ENCODE measurements at places on chromosomes 2 and 18.

DNA sequence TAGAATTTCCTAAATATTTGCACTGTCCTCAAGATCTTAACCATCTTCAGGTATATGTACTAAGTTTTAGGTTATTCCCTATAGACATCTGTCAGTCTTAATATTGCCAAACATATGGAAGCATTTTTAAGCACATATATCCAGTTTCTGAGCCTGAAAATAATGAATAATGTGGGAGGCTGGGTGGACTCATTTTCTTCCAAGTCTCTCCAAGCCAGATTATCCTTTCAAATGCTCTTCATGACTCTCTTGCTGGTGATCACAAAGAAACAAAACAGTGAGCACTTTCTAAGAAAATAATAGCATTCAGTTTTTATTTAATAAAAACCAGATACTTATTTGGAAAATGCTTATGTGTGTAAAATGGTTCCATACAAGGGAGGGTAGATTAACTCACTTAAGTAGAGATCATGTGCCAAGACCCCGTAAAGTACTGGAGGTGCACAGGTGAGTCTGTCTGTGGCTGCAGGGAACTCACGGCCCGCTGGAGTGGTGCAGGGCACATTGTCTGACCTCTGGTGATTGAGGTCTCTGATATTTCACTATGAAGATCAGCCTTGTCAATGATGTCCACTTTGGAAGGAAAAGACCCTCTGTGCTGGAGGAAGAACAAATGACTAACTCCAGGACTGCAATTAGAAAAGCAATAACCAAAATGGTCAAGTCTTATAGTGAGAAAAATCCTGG, 161.6 kb downstream of the TMEM18 start:
- no peak for DNase-seq

DNA sequence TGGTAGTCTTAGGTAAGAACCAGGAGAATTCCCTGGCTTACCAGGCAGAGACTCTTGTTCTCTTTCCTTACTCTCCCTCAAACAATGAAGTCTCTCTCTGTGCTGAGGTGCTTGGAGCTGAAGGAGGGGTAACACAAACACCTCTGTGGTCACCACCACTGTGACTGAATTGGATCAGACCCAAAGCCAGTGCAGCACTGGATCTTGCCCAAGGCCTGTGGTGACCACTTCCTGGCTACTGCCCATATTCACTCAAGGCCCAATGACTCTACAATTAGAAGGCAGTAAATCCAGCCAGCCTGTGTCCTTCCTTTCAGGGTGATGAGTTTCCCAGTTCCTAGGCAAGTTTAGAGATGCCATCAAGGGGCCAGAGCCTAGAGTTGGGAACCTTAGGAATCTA, 706.8 kb downstream of the SLC4A3 start:
- no peak for DNase-seq

- no peak for DNase-seq
These were observed 227.2 kb upstream of the KLHL29 start for GRCh38 chr2:23157812-23158211.

DNA sequence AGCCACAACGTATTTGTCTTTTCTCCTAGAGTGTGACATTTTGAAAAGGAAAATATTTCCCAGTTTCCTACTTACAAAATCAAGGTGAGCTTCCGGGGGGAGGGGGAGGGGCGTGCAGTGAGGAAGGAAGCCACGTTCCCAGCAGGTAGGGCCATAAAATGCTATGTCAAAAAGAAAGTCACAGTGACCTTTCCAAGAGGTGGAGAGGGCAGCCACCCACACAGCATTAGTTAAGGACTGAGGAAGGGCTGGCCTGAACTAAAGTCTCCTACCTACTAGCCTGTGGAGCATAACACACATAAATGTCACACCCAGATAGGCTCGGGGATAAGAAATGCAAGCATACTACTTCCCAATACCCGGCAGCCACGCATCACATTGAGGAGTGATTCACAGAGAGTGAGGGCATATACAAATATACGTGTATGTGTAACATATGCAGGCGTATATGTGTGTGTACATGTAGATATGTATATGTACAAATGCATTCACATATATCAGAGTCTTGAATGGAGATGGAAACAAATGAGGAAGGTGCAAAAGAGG, 191.1 kb downstream of the STK39 start:
- DNase-seq: no peak

DNA sequence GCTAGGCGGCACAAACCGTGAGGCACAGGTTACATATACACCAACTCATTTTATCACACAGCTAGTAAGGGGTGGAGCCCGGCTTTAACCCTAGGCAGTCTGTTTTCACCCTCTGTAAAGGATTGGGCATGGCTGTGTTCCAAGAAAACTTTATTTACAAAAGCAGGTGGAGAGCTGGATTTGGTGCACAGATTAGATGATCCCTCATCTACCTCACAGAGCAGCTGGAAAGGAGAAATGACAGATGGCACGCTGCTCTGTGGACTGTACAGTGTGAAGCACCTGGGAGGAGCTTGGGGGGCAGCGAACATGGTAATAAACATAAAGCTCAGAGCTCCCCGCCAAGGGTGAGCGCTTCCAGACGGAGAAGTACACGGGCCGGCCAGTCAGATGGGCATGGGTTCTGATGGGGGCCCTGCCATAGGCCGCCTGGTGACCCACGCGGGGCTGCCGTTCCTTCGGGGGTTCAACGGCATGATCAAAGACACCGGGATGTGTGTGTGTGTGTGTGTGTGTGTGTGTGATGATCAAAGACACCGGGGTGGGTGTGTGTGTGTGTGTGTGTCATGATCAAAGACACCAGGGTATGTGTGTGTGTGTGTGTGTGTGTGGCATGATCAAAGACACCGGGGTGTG, 862 bp upstream of the TMEM177 start:
- no peak for DNase-seq

GRCh38 chr18:36872329-36872728, 43.4 kb downstream of the KIAA1328 start:
- DNase-seq: no peak

DNA sequence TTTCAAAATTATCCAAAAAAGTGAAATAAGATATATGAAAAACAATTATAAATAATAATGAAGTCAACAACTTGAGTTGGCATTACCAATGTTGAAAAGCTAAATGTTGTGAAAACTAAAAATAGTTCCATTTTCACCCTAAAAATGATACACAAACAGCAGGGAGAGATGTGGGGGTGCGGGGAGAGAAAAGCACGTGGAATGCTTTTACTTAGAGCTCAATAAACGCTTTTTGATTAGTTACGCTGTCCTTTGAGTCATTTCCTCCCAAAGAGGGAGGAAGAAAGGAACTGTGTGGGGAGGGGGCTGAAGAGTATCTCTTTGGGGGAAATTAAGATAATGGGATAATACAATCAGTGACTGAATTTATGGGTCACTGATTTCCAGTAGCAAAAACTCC, 29.2 kb downstream of the ZNF521 start:
- DNase-seq: no peak

DNA sequence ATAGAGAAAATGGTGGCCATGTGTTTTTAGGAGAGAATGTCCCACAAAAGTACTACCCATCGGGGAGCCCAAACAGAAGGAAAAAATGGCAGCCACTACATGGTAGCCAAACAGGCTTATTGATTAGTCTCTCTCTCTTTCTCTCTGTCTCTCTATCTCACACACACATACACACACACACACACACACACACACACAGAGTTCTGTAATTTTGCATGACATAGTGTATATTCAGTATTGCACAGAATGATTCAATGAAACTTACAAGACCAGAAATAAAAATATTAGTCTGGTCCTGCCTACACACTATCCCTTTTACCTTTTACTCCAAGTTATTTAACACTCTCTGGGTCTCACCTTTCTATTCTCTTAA, 124.8 kb upstream of the SLC39A10 start:
- no peak for DNase-seq

Measured in GM13976 (cell line).